ENCODE measurements at places on chromosomes 6 and 20.

GRCh38 chr6:138545621-138545980, 46.3 kb upstream of the NHSL1 start:
- no peak for DNase-seq

DNA sequence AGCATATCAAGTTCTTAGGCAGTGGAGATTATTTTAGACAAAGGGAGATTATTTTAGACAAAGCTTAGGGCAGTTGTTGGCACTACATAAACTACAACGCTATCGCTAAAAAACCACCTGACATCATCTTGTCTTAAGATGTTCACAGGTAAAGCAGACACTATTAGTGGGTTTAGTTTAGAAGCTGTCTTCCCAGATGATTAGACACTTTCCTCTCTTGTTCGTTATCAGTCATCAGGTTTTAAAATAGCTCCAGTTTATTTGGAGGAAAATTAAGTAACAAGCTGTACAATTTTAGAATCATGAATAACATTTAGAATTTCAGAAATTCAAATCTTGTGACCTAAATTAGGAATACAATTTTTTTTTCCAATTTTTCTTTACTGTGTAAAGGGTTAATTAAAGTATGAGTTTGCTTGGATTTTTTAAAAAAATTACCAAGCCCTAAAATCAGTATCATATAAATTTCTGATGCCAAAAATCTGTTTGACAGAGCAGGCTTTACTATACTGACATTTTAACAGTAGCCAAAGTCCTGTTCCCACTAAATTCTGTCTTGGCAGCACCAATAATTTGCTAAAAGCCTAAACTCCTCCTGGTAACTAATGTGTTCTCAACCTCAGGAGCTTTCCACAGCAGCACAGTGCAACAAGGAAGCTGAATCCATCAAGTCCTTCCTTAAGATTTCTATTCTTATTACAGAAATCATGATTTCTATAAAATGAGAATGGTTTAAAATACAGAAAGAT, 109.0 kb downstream of the HIVEP2 start:
- DNase-seq: no peak

GRCh38 chr6:45398075-45398813, 20.5 kb upstream of the SUPT3H start:
- DNase-seq: no peak

- DNase-seq: peak; percentile 57
These were observed 48.8 kb downstream of the PRL start for GRCh38 chr6:22247916-22248482.

DNA sequence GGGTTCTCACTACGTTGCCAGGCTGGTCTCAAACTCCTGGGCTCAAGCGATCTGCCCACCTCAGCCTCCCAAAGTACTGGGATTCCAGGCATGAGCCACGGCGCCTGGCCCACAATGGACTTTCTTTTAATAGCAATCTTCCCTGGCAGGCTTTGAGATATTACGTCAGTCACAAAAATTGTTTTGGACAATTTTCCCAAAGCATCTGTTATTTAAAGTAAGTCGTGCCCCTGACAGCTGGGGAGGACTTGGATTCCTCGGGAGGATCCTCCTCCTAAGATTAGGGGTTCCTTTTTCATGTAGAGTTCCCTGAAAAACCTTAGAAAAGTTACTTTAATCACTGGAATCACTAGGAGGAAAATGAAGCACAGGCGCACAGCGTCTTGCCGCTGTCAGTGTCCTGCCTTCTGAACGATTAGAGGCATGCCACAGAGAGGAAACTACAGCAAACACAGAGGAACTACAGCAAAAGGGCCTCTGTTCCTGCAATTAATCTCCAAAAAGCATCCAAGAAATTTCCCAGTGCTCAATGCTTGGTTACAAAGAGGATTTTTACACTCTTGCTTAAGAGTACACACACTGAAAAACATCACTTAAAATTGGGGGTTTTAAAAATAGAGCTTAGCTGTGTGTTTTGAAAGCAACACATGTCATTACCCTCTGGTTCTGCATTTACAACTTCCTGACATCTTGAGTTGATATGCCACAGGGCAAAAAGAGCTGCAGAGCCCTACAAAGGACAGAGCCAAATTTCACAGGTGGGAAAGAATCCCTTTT, 4.5 kb downstream of the ACSS1 start:
- DNase-seq: peak; percentile 52

DNA sequence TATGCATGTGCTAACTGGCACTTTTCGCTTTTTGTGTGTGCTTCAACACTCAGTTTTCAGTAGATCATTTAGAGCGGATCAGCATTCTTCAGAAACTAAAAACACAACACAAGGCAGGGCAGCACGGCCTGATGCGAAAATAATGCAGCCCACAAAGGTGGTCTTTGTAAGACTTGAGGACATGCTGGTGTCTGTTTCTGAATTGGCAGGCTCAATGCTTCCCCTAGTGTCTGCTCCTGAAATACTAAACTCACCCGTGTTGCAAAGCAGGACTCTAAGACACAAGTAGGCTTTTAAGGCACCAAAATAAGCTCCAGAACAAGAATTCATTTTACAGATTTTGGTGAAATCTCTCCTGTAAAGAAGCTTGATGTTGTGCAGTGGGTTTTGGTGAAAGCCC, 676.5 kb downstream of the TENT5A start:
- DNase-seq: peak; percentile 33

- DNase-seq: peak; percentile 55
These were observed 82.9 kb upstream of the FOXP4 start for GRCh38 chr6:41463062-41463930.

DNA sequence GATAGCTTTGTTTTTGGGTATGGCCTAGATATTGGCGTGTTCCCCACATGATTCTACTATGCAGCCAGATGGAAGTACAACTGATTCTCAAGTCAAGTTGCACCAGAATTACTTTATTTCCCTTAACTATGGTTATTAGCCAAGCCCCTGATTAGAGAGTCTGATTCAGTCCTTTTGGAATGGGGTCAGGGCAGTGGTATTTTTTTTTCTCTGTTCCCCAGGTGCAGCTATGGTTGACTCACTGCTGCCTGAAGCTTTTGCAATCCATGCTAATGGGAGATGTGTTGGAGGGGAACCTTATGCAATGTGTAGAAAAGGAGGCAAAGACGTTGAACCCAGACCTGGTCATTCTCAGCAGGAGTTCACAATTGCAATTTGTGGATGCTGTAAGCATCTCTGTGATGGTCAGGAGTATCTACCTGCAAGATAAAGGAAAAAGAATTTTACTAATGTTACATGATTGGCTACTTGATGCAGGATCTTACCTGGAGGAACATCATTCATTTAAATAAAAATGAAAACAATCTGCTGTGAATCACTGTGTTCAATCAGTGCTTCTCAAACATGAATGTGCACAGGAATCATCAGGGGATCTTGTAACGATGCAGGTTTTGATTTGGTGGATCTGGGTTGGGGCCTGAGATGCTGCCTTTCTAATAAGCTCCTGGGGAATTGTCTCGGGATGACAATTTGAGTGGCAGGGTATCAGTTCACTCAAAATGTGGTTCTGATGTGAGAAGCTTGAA, 49.4 kb downstream of the PFDN4 start:
- DNase-seq: peak; percentile 83

- no peak for DNase-seq
These were observed 40.0 kb upstream of the KCNK16 start for GRCh38 chr6:39362487-39362865.

DNA sequence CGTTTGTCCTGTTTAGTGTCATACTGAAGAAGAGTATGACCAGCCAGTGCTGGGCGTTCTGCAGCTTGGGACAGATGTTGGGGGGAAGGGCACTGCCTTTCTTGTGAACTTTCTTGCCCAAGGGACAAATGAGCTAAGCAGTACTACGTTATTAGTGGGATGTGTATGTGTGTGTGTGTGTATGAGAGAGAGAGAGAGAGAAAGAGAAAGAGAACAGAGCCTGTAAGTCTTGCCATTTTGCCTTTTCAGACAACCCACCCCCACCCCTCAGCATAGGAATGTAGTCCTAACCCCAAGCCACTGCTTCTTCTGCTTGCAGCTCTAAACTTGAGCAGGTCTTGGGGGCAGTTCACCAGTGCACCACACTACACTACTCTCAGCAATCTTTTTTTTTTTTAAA, 45.5 kb downstream of the E2F3 start:
- no peak for DNase-seq

DNA sequence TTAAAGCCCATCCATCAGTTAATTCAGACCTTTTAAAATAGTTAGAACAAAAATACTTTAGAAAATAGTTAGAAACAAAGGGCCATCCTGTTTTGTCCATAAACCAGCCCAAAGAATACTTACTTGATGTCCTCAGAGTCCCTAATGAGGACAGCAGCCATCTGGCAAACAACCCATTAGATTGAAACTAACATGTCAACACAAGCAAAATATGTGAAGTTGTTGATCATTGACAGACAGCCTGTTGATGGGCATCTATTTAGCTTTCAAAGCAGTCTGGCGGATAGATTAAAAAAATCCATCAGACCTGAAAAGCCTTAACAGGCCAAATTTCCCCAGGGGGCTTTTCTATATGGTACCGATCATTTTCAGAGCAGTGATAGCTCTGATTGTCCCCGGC, 154.2 kb upstream of the TSHZ2 start:
- DNase-seq: no peak

GRCh38 chr6:43016176-43016942, 2.3 kb downstream of the KLHDC3 start:
- no peak for DNase-seq

DNA sequence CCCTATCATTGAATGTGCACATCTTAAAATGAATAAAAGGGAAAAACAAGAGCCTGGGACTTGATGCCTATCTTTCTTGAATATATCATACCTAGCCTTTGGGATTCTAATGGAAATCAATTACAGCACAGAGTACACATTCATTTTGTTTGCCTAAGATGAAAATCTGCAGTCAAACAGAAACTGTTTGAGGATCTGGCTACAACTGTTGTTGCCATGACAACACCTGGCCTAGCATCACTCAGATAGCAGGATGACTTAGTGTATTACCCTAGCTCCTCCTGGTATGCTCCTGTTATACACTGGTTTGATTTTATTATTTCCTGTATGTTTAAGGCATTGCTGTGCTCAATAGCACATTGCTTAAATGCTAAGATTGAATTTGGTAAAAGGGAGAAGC, 71.5 kb upstream of the LAMP5 start:
- no peak for DNase-seq

GRCh38 chr6:84197708-84198107, 29.7 kb downstream of the CEP162 start:
- no peak for DNase-seq

DNA sequence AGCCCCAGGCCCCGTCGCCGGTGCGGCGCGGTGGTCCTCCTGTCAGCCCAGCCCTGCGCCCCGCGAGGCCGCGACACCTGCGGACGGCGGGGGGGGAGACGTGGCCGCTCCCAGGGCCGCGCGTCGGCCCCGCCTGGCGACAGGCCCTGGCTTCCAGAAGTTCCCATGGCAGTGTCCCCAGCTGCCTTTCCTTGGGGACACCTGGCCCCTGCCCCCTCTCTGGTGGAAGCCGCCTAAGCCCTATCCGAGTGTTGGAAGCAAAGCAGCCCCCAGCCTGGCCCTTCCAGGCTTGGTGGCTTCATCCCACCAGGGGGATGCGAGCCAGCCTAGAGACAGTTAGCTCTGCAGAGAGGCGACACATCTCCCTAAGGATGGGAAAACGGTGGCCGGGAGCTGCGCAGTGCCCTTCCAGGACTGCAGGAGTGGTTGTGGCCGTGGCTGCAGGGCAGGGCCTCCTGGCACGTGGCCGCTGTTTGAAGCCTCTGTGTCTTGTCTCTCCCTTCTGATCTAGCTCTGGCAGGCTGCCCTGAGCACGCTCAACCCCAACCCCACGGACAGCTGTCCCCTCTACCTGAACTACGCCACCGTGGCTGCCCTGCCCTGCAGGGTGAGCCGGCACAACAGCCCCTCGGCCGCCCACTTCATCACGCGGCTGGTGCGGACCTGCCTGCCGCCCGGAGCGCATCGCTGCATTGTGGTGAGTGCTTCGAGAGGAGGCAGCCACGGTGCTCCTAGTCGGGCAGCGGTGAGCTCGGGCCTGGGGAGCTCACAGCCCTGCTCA, 816 bp downstream of the NPEPL1 start:
- DNase-seq: no peak

DNA sequence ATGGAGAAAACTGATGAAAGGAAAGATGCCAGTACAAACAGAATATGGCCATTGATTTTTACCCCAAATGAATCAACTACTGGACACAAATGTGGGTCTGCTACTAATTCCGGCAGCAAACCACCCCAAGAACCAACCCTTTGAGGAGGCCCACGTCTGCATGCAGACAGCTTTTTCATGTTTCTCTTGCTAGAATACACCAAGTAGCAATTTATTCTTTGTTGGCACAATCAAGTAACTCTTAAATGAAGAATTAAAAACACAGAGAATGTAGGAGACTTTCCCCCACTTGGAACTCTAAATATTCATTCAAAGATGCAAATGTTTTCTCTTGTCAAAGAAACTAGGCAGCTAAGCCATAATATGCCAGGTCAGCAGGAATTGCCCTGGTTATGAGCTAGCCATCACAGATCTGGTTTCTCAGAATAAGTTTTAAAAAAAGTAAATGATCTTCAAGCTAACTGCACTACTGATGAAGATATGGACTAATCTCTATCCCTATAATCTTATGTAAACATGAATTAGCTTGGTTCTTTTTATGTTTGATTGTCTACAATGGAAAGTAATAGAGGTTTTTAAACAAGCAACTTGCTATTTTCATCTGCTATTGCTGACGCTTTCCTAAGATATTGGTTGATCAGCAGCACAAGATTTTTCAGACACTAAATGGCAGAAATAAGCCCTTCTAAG, 163.1 kb upstream of the THEMIS start:
- no peak for DNase-seq

DNA sequence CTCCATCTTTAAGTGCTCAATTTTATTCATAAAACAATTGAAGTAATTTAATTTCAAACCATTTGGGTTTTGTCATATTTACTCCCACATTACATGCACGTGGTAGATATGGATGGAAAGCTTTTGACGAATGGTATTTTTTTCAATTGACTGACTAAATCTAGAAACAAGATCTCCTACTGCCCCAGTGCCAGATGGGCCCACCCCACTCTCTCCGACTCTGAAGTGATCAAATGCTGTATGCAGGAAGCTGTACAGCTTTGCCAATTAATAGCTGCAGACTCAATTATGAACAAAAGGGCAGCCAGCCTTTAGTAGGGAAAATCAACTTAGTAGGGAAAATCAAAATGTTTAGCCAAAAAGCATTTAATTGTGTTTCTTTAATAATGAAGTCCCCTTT, 46.2 kb downstream of the PACRG start:
- no peak for DNase-seq

DNA sequence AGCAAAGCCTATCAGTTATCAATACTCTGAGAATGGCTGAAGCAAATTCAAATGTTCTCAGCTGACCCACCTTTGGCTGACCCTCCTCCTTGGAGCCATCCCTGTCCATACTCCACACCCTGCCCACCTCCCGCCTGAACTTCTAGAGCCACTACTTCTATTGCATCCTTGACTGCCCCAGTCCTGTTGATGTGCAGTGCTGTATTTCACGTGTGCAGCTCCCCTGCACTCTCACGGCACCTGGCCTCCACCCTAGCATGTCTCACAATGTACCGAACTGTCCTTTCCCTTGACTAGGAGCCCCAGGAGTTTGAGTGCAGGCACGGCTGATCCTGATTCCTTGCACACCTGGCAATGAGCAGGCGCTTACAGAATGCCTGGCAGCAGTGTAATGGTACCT, 7.0 kb downstream of the CPXM1 start:
- DNase-seq: no peak

Measured in adipocyte (in vitro differentiated cells).